ENCODE measurements at places on chromosomes 7 and 10.
A peak's percentile ranks its signal among the peaks of the same experiment; 100 is the strongest.

- no peak for DNase-seq
Observed at GRCh38 chr7:115052706-115053105, 130.8 kb downstream of the MDFIC start.

- no peak for DNase-seq
Observed at GRCh38 chr7:117023325-117023854, 70.1 kb downstream of the ST7 start.

GRCh38 chr10:78331391-78331922 is 297.8 kb downstream of the RPS24 start:
- no peak for DNase-seq

DNA sequence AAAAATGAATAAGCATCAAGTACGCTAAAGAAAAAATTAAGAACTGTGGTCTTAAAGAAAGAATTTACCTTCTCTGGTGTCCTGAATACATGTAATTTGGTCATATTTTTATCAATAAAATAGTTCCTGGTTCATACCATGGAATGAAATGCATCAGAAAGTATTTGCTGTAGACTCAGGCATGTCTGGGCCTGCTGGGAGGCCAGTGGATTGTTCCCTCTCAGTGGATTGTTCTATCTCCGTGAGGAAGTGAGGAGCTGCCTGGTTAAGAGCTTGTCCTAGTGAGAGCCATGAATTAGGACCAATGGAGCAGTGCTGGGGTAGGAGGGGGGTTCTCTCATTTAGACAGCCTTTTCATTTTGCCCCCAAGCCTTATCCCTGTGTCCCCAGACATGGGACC is 211.7 kb upstream of the HABP2 start:
- no peak for DNase-seq

DNA sequence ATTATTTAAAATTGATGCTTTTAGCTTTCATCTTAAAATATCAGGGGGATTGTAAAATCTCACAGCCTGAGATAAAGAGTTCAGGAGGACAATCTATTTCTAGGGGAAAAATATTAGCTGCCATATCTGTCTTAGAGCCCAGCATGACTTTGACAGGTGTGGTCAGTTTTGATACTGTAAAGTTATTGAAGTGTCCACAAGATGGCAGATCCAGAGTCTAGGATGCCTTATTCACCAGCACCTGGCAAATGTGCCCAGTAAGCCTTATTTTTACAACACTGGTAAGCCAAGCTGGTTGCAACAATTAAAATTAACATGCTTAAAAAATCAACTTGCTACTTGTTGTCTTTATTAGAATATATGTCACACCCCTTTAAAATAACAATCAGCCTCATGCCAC is 579.3 kb downstream of the SH2D4B start:
- DNase-seq, result no peak

DNA sequence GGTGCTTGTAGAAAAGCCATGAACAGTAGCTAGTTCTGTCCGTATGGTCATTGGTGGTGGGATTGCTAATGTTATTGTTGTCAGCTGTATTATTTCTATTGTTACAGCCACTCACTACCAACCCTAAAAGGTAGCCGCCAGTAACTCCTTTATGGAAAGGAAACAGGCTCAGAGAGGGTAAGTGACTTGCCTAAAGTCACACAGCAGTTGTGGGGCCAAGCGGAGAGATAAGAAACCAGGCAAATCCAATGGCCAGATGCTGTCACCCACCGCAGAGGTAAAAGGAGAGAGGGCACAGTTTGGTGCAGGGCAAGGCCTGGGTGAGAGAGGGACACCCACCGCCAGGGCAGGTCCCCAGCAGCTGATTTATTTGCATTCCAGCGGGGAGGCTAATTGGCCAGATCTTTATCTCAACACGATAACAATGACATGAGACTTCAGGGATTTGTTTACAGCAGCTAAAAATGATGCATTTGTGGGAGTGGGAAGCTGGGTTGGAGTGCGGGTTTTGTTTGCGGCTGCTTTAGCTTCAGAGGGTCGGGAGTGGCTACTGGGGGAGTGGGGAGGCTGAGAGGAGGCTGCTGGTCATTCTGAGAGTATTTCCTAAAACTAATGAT is 8.6 kb upstream of the NKX2-3 start:
- no peak for DNase-seq

- peak; percentile 57 for DNase-seq
Observed at GRCh38 chr10:70478191-70479164, at the start of gene PALD1. Gene PALD1, plus strand, starts transcription at chr10:70478767. Its CDS starts 47,185 bp downstream, at chr10:70525952.

DNA sequence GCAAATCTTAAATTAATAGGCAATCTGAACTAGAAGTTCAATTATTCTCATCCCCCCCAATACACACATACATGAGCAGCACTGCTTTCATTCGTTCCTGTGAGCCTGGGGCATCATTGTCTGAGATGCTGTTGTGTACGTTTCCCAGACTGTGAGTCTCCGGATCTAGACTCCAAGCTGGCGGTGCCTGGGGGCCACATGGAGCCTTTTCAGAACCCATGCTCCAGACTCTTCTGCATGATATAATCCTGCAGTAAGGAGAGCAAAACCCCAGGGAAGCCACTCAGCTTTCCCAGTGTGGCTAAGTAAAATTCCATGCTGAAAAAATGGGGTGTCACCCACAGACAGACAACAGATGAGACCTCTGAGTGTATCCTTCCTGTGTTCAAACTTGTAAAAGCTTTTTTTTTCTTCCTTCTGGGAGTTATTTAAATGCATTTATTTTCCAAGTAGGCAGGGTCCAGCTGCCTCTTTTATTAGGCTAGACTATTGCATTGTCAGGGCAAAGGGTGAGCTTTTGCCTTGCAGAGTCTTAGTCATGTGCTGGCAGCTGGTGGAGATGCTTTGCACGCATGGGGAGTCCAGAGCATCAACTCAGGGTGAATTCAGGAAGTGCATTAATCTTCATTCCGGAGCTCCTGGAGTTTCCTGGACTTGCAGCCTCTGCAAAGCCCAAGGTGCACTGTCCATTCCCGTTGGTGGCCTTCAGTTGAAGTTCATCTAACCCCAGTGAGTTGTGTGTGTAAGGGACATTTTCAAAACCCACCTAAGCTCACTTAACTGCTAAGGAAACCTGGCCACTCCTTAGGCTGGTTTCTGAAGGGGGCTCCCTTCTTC is 185.7 kb upstream of the ADO start:
- DNase-seq, result no peak

- peak; percentile 24 for DNase-seq
Observed at GRCh38 chr10:44386546-44387052, 1.7 kb upstream of the CXCL12 start.

- DNase-seq, result no peak
Observed at GRCh38 chr10:5617521-5617920, 48.9 kb downstream of the ASB13 start.

DNA sequence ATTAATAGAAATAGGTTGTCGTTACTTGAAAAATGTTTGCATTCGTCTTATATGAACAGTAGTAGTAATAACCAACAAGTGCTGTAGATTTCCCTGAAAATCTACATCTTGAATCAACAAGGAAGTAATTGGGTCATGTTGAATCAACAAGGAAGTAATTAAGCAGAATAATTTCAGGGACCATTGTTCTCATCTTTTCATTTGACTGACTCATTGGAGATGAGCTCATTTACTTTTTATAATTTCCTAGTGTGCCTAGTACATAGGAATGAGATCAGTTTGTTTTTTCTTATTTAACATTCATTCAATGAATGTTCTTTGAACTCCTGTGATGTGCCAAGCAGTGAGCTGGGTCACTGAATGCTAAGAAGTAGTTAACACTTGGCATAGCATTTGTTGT is 8.2 kb downstream of the CLDN12 start:
- no peak for DNase-seq

GRCh38 chr10:35487336-35488034 is 117.7 kb upstream of the GJD4 start:
- no peak for DNase-seq

DNA sequence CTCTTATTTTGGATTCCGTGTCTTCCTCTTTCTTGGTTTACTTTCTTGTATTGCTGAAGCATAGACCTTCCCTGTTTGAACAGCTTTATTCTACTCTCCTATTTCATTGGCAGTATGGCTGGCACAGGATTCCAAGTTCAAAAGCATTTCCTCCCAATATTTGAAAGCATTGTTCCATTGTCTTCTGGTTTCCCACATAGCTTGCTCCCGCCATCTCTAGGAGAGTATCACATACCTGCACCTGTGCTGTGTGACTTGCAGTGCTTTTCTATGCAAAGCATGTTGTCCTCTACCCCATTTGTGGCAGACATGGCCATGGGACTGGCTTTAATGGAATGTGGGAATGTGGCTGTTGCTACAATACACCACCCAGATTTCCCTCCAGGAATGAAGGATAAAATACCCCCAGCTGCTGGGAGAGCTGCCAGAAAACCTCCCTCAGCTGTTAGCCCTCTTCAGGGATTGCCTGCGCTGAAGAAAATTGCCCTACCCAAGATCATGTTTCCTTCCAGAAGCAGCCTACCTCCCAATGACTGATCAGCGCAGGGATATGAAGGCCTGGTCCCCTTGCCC is 6.9 kb upstream of the MYOF start:
- DNase-seq, result no peak

GRCh38 chr7:152115021-152115718 is 89.7 kb downstream of the GALNT11 start:
- DNase-seq, result no peak

DNA sequence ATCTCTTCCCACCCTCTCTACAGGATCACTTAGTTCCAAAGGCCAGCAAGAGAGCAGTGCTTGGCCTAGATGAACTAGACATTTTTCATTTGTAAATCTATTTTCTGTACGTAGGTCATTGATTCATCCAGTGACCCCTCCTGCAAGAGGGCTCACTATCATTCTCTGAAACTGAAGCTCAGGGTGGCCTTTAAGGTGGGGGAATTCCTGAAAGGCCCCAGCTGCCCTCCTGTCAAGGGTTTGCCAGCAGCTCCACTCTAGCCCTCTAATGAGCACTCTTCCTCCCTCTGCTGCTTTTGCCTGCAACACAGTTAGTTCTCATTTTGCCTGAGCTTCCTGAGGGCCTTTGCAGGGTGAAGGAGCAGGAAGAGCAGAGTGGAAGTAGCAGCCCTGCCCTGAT is 41.2 kb downstream of the LRRC18 start:
- no peak for DNase-seq

DNA sequence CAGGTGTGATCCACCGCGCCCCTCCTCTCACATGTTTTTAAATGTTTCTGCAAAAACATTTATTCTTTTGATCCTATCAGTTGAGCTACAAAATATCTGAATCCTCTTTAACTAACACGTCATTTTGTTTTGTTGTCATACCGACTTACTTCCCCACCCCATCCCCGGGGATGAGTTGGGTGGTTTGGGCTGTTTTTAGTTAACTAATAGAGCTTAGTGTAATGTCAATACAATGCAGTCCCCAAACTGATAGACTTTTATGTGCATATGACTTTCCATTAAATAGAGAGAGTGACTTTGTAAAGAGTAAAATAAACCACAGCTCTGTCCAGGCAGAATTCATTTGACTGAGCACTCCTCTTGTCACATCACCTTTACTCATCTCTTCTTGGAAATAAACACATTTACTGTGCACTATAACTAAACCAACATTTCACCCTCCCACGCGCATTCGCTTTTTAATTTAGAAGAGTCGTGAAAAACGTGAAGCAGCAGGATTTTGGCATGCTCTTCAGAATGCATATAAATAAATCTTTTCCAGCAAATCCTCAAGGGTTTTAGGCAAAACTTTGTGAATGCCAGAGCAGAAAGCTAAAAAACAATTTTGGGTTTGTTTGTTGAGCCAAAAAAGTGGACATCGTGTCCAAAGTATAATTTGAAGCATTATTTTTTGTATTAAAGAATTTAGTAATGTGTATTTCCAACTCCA is 187.4 kb upstream of the MGMT start:
- DNase-seq, result no peak

GRCh38 chr7:150435390-150436073 is 14.9 kb upstream of the GIMAP8 start:
- DNase-seq, result no peak

DNA sequence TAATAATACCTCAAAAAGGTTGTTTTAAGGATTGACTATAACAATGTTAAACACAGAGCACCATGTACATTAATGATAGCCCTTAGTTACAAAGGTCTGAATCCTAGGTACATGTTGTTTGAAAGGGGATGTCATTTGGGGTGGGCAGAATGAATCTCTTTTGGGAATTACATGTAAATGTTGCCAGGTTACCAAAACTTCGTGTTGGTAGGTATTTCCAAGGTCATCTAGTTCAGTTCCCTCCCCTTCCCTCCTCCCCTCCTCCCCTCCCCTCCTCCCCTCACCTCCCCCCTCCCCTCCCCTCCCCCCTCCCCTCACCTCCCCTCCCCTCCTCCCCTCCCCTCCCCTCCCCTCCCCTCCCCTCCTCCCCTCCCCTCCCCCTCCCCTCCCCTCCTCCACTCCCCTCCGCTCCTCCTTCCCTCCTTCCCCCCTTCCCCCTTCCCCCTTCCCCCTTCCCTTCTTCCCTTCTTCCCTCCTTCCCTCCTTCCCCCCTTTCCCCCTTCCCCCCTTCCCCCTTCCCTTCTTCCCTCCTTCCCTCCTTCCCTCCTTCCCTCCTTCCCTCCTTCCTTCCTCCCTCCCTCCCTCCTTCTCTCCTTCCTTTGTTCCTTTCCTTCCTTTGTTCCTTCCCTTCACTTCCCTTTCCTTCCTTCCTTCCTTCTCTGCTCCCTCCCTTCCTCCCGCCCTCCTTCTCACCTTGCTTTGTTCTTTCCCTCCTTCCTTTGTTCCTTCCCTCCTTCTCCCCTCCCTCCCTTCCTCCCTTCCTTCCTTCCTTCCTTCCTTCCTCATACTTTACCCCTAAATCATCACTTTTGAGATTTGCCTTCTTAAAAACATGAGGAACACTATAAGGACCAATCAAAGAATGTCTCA is 8.1 kb downstream of the VTI1A start:
- no peak for DNase-seq

DNA sequence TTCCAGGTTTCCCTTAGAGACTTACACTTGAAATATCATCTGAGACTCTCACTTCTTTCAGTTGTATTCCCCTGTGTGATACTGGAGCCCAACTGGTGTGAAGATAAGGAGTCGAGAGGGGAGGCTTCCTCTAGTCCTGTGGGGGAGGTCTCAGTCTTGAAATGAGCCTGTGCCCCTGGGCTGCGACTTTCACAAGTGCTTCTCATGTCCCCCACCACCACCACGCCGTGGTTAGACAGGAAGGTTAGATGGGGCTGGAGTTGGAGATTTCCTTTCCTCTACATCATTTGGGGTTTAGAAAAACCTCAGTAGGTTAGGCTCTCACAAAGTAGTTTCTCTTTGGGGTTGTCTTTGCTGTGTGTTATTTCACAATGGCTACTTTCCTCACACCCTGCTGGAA is 25.6 kb upstream of the MKX start:
- no peak for DNase-seq

DNA sequence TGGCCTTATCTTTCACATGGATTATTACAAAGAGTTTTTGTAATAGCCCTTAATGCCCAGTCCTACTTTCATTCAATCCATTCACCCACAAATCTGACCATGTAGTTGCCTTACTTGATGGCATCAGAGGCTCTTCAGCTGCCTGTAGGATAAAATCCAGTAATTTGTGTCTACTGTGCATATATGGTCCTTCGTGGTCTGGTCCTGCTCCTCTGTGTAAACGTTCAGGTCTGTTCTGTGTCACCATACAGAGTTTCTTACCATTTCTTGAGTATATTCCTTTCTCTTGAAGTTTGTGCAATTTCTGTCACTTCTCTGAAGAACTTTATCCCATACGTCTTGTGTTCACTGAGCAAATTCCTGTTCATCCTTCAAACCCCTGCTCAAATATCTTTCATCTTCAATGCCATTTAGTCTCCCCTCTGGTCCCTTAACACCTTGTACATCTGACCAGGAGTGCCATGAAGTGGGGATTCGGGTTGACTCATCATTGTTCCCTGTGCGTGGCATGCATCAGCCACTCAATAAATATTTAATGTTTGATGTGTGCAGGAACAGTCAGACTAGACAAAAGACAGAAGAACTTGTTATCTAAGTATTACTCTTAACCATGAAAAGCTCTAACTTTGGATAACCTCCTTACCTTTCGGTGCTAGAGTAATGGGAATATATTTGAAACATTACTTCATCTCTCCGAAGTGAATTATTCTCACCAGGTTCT is 98.6 kb upstream of the RPA3 start:
- no peak for DNase-seq
